ENCODE measurements at places on chromosomes 4 and X. TPM values are rescaled to one million over a fixed set of nuclear protein-coding genes. Genes with fewer than 3 reads are reported as not detected.

The FRG2 gene
- total RNA-seq = not detected

The ZNF732 gene
- total RNA-seq = not detected

The RAB40A gene
- total RNA-seq = not detected

The SUPT20HL1 gene
- total RNA-seq = 0.26 TPM

The ENPP6 gene
- total RNA-seq = not detected

The COX18 gene
- total RNA-seq = 12.5 TPM

The TRIM2 gene
- 31.3 TPM for total RNA-seq

The CPE gene
- 108 TPM for total RNA-seq

The NAP1L2 gene
- 3.4 TPM for total RNA-seq

The PIGA gene
- total RNA-seq = 24.7 TPM

The USP51 gene
- total RNA-seq = 1.6 TPM

The CMC4 gene
- 8.9 TPM for total RNA-seq

The MRFAP1 gene
- total RNA-seq = 115 TPM

The SLC7A11 gene
- 3.4 TPM for total RNA-seq

The GPRASP1 gene
- total RNA-seq = 9.1 TPM

The SORCS2 gene
- total RNA-seq = 0.26 TPM

The BMP3 gene
- not detected for total RNA-seq

The FGFR3 gene
- total RNA-seq = 114 TPM

The MAGEB17 gene
- 0.52 TPM for total RNA-seq

The TRIM61 gene
- total RNA-seq = not detected

The BMP15 gene
- total RNA-seq = not detected

The KLB gene
- 2.1 TPM for total RNA-seq

The CFAP47 gene
- total RNA-seq = not detected

The STATH gene
- total RNA-seq = not detected

The CT45A5 gene
- not detected for total RNA-seq

The MAGEC2 gene
- total RNA-seq = not detected

The SRPK3 gene
- not detected for total RNA-seq

The MAOA gene
- 47.1 TPM for total RNA-seq

All from body of pancreas (tissue), 4 donors.